MM.1S (cell line): ENCODE measurements at places on chromosomes 1 and 21.

- no peak for DNase-seq
Observed at GRCh38 chr1:7401814-7402547, 369.1 kb upstream of the VAMP3 start.

DNA sequence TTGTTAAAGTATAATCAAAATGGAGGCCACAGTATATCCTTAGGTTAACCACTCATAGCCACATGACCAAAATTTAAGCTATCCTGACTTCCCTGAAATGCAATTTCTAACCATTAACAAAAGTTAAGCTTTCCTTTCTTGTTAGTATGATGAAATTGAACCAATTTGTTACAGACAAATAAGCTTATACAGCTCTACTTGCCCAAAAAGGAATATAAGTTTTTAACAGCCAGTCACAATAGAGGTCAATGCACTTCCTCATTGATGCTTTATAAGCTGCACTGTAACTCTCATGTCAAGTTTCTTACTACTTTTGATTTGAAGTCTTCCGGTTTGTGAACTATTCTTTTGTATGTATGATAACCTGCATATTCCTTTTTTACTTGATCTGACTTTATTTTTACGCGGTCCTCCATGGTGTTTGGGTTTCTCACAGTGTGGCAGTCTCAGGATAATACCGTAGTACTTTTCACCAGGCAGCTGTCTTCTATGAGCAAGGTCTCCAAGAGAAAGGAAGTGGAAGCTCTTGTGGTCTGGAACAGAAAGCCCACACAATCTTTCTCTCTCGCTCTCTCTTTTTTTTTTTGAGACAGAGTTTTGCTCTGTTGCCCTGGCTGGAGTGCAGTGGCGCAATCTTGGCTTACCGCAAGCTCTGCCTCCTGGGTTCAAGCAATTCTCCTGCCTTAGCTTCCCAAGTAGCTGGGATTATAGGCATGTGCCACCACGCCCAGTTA, 331.6 kb downstream of the SRGAP2C start:
- DNase-seq = peak; percentile 53

DNA sequence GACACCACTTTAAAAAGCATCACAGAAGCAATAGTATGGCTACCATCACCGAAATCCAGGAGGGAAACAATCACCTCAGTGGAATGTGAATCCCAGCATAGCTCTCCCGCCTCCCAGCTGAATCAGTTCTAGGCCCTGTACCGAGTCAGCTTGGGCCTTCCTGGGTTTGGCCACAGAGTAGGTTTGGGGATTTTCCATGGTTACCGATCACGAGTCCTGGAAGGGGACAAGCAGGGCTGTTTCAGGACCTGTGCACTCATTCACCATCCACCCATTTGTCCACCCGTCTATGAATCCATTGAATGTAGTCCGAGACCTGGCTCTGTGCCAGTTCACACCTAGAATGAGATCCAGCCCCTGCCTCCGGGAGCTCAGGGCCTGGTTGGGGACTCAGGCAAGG, 94.2 kb downstream of the ARHGEF10L start:
- DNase-seq = no peak

- DNase-seq = no peak
Observed at GRCh38 chr1:58780836-58781452, 2.9 kb downstream of the JUN start.

- peak; percentile 38 for DNase-seq
Observed at GRCh38 chr1:160797861-160798273, 1.9 kb downstream of the LY9 start.

DNA sequence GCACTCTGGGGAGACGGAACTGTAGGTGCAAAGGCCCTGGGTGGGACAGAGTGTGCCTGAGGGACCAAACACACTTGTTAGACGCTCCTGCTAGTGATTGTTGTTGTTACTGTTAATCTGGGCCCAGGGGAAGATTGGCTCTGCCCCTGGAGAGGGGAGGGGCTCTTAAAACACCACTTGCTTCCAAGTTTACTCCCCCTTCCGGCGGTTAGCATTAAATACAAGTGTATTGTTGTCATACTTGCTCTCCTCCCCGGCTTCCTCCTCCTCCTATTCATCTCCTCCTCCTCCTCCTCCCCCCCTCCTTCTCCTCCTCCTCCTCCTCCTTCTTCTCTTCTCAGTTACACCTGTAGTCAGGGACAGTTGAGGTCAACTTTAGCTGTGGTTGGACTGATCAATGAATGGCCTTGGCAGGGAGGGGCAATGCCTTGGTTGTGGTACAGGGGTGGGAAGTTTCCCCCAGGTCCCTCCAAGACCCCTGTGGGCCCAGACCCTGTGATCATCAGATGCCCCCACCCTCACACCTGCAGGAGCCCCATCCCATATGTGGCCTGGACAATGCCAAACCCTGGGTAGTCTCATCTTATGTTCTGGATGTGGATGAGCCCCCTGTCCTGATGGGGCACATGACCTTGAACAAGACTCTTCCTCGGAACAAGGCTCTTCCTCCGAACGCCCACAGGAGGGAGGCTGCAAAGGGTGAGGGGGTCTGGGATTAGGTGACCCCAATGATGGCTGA, 217.3 kb downstream of the PTPRU start:
- peak; percentile 24 for DNase-seq

GRCh38 chr1:167614851-167615250, 15.2 kb upstream of the RCSD1 start:
- DNase-seq = no peak

GRCh38 chr21:22192766-22193165, 1194.6 kb downstream of the NCAM2 start:
- no peak for DNase-seq

- DNase-seq = no peak
Observed at GRCh38 chr1:119935373-119935772, 39.1 kb upstream of the ADAM30 start.

DNA sequence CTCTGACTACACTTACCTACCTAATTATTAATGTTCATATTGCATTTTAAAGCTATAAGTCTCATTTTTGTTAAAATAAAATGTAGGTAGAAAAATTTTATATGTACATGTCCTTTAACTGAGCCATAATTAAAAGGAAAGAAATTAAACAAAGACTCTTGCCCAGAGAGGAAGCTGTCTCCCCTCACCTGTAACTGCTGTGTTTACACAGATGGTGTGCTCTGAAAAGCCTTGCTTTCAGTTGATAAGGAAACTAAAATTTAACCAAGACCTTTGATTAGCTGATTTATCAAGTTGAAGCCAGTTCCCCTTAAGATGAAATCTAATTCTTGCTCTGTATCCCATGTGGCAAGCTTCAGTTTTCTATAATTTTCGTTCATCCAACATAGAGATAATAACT, 213.5 kb downstream of the LYPLAL1 start:
- peak; percentile 49 for DNase-seq

- DNase-seq = no peak
Observed at GRCh38 chr1:22283596-22283995, 140.7 kb upstream of the WNT4 start.

- peak; percentile 19 for DNase-seq
Observed at GRCh38 chr21:36966821-36967768, 626 bp upstream of the HLCS start.

DNA sequence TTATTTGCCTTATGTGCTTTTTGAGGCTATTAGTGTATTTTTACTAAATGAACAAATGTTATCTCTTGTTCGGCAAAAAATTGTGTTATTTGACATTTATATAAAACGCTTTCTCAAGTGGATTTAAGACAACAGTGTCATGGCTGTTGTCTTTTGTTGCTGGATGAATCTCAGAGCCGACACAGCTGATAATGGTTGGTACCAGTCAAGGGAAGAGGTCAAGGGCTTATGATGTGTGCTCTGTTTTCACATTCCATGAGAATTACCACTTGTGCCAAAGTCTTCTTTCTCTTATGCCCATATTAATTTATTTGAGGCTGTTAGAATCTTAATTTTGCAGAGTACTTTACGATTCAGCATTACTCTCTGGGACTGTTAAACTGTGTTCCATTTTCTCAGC, 17.9 kb upstream of the CD101 start:
- no peak for DNase-seq

DNA sequence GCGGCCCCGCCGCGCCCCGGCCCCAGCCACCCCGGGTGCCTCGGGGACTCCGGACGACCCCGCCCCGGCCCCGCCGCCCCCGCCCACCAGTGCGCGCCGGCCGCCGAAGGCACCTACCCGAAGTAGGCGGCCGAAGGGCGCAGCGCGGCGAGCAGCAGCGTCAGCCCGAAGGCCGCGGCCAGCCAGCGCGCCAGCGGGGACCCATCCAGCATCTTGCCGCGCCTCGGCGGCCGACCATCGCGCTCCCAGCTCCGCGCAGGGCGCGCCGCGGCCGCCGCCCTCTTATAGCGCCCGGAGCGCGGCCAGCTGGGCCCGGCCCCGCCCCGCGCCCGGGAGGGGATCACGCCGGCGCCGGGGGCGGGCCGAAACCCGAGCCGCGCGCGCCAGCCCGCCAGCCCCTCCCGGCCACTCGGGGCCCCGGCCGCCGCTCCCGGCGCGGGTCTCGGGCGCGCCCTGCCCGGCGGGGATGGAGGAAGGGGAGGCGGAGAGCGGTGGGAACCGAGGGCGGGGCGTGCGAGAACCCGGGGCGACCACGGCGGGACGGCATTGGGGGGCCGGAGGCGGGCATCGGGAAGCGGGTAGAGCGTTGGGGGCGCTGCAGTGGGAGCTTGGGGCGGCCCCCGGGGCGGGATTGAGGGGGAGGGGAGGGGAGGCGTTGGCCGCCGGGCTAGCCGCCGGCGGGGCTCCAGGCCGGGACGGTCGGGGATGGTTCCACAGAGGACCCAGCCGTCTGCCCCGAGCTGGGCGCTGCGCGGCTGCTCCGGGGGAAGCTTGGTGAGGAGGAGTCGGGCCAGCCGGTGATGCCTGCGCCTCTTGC, at the start of gene WNT9A:
Gene WNT9A (minus strand): TSS at position 257 of the 817 bp plus-strand sequence. CDS start 45 bp downstream, at position 212.
- no peak for DNase-seq

- no peak for DNase-seq
Observed at GRCh38 chr1:176885751-176886150, 278.8 kb downstream of the ASTN1 start.

DNA sequence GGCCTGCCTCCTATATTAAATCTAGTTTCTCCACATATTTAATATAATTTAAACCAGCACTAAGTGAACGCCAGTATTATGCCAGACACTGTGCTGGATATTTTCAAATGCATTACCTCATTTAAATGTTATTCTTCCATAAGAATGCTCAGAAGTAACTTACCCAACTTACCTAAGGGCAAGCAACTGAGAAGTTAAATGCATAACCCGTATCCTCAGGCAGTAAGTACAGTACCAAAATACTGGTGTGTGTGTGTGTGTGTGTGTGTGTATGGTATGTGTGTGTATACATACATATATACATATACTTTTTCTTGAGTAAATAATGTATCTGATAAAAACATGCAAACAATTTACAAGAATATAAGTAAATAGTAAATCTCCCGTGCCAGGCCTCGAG, 9.0 kb upstream of the TRIM45 start:
- no peak for DNase-seq

DNA sequence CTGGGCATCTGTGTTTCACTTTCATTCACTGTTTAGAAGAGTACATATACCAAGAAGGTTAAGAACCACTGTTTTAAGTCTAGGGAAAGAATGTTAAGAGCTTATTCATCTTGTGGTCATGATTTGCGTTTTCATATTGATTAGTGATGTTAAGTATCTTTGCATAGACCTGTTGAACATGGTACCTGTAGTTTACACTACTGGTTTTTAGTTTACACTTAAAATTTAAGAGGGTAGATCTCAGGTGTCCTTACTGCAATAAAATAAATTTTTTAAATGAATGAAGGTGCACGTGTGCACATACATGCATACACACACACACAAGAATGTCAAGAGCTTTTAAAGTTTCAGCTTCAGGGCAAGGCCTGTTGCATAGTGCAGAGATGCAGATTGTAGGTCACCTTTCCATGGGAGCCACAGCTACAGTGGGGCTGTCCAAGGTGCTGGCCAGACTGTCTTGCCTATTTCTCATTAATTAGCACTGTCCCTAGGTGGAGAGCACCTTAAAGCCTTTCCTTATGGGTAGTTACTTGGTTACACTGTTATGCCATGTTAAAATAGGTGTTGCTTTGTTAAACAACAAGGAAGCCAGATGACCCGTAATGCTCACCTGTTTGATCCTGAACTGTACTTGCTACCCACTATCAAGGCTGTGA, 543.0 kb upstream of the DAB1 start:
- peak; percentile 64 for DNase-seq

- peak; percentile 80 for DNase-seq
Observed at GRCh38 chr1:235093696-235094592, 34.7 kb downstream of the TOMM20 start.

DNA sequence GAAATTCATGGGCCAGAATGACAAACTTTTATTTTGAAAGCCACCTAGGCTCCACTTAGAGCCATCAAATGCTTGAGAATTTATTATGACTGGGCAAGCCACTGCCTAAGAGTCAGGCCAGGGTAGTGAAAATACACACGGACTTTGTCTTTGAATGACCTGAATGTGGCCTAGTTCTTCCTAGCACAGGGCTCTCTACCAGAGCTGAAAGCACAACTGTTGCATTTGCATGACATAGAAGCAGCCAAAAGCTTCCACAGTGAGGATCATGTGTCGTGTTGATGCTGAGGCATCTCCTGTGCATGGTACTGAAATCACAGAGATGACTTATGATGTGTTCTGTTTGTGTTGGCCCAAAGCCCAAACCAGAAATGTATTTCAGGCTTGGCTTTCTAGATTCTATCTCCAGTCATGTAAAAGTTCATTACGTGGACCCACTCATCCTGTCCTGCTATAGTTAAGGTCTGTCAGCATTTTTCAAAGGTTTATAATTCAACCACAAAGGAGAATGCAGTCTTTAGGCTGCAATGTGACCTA, 164.0 kb upstream of the UBE2U start:
- peak; percentile 39 for DNase-seq

DNA sequence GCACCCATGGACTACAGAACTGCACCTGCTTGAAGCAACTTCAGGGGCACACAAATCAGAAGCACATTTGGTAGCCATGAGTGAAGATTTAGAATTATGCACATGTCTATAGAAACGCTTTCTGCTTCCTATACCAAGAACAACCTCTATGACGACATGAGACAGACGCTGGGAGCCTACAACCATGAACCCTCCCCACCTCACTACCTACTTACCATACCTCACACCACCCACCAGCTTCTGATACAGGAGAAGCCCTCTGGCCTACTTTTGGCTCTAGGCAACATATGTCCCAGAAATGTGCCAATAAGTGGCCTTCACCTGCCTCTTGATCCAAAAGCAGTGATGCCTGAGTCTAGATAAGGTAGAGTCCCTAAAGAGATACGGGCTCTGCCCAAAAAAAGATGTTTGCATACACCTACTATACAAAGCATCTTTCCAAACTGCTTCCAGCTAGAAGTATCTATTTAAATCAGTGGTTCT, 58.5 kb downstream of the SLC45A1 start:
- DNase-seq = no peak

- no peak for DNase-seq
Observed at GRCh38 chr1:100234432-100234831, 15.2 kb downstream of the DBT start.

- DNase-seq = no peak
Observed at GRCh38 chr1:182589520-182589919, 464 bp upstream of the RNASEL start.

GRCh38 chr1:19307794-19308508, 4.0 kb downstream of the AKR7A2 start:
- no peak for DNase-seq

DNA sequence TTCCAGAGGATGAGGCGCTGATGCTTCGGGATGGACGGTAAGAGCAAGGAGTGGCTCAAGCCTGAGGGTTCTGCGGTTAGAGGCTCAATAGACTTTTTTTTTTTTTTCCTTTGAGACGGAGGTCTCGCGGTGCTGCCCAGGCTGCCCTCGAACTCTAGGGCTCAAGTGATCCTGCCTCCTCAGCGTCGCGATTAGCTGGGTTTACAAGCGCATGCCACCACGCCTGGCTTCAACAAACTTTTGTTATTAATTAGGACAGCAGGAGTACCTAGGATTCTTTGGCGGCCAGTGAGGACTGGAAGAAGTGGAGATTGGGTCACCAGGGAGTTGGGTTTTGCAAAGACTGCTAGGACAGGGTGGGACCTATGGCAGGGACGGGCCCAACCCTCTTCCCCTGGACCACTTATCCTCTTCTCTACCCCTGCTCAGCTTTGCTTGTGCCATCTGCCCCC, 587 bp downstream of the SCNM1 start:
- peak; percentile 50 for DNase-seq
